A673 (cell line): ENCODE measurements at places on chromosomes 7 and 10. TPM values are rescaled to one million over a fixed set of nuclear protein-coding genes. Genes with fewer than 3 reads are reported as not detected.

DNA sequence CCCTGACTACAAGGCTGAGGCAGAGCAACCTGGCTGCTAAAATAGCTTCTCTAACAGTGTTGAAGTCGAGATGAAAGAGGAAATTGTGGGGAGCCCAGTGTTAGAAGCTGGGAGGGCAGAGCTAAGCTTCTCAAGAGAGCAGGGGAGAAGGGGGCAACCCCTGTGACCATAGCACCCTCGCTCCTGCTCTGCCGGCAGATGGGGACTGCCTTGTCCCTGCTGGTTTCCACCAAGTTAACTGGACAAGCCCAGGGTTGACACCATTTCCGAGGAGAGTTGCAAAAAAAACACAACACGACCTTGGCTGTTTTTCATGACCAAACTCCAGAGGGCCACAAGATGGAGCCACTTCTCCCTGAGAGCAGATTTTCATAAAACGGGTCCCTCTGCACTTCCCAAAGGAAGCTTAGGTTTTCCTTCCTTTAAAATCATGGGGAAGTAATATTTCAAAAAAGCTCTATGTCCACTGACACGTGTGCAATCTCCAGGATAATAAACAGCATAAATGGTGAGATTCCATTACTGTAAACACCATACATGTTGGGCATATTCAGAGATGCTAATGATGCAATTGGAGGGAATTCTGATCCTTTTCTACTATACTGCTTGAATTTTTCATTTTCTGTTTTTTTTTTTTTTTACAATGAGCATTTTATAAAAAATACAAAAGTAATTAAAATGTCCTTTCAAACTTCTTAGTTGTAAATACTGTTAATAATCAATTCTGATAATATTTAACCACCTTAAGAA is 140.4 kb downstream of the PIP4K2A start:
- H3K4me1 ChIP-seq = no peaks in the 10 kb centered on the region
- H3K27me3 ChIP-seq = no peaks in the 10 kb centered on the region
- H3K4me3 ChIP-seq = no peak overlapping the region
- peak; percentile 54 for DNase-seq
- H3K36me3 ChIP-seq = no peaks in the 10 kb centered on the region
- H3K27ac ChIP-seq = no peak overlapping the region

DNA sequence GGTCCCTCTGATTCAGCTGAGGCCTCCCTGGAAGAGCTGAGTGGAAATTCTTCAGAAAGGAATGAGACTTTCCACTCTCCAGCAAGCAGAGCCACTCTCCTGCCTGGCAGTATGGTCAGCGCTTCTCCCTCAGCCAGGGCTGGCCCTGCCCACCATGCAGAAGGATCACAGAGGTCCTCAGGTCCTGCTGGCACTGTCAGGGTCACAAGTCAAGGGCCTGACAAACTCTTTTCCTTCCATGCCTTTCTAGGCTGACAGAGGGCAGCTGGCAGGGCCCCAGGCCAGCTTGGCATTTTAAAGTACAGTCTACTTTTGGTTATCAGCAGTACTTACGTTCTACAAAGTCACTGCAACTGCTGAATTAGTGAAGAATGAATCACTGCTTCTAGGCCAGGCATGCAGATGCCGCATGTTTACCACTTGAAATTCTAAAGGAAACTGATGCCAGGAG is 119.3 kb upstream of the FRMD4A start:
- H3K27ac ChIP-seq = no peak overlapping the region
- H3K4me1 ChIP-seq = no peaks in the 10 kb centered on the region
- no peak for DNase-seq
- peaks cover 3% of the 10 kb centered on the region for H3K27me3 ChIP-seq
- H3K4me3 ChIP-seq = no peak overlapping the region
- H3K36me3 ChIP-seq = no peaks in the 10 kb centered on the region

- no peak overlapping the region for H3K27ac ChIP-seq
- H3K4me3 ChIP-seq = no peak overlapping the region
- H3K36me3 ChIP-seq = no peaks in the 10 kb centered on the region
- H3K4me1 ChIP-seq = no peaks in the 10 kb centered on the region
Observed at GRCh38 chr7:75757860-75758259, 14.2 kb downstream of the CCL26 start.

- no peak overlapping the region for H3K27ac ChIP-seq
- DNase-seq = no peak
- H3K36me3 ChIP-seq = no peaks in the 10 kb centered on the region
Observed at GRCh38 chr7:30844483-30844874, 67.2 kb upstream of the AQP1 start.

Gene TMEM176A
- 2.3 and 2.9 TPM in 2 replicates for total RNA-seq

Gene JAKMIP3
- total RNA-seq = 2.0 and 2.8 TPM in 2 replicates
